Naive B cell (primary cell): ENCODE measurements at places on chromosomes 16 and 17. TPM values are rescaled to one million over a fixed set of nuclear protein-coding genes. Genes with fewer than 3 reads are reported as not detected.

GRCh38 chr17:2637422-2637821 is 44.0 kb downstream of the PAFAH1B1 start:
- no peak for DNase-seq

Gene MT1F
- polyA plus RNA-seq: 4.7 TPM

DNA sequence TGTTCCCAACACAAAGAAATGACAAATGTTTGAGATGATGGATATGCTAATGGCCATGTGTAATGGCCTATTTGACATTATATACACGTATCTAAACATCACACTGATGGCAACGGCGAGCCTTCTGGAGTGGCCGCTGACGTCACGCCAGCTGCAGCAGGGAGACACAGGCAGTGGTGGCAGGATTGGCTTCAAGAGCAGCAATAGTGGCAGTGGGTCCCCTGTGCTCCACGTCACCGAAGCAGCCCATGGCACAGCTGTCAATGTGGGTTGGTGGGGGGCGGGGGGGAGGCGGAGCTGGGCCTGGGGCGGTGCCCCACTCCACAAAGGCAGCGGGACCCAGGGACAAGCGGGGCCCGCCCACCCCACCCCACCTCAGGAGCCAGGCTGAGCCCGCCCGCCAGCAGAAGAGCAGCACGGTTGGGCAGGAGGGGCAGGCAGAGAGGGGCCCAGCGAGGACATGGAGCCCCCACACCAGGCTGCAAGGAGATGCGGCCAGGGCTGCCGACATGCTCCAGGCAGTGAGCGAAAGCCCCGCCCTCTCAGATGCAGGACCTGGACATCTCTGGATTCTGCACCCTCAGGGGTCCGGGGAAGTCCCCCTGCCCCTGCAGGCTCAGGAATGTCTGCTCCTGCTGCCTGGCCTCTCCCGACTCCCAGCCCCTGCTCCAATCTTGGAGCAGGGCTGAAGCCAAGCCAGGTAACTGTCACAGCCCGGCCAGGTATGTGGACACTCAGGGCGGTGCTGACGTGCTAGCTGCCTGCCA is 64.6 kb downstream of the USP32 start:
- no peak for DNase-seq

Gene ARHGDIA
- polyA plus RNA-seq: 116 TPM

- DNase-seq: no peak
Observed at GRCh38 chr17:74873874-74874614, 1.2 kb upstream of the FDXR start.

DNA sequence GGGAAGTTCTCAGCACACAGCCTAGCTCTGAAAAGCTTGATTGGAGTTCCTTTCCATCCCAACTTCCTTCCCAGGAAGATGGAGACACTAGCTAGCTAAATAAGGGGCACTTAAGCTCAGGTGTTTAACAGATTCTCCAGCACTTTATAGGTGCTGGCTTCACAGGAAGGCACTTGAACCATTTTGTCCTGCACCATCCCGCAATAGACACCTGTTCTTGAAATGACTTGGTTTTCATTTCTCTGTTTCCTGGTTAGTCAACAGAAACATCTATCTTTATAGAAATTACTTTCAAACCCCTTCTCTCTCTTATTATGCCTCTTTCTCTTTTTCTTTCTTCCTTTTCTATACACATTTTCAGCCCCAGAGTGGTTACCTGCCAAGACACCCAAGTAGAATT is 409.9 kb upstream of the ZFHX3 start:
- DNase-seq: no peak

GRCh38 chr16:84751947-84752346 is 52.1 kb downstream of the USP10 start:
- no peak for DNase-seq

DNA sequence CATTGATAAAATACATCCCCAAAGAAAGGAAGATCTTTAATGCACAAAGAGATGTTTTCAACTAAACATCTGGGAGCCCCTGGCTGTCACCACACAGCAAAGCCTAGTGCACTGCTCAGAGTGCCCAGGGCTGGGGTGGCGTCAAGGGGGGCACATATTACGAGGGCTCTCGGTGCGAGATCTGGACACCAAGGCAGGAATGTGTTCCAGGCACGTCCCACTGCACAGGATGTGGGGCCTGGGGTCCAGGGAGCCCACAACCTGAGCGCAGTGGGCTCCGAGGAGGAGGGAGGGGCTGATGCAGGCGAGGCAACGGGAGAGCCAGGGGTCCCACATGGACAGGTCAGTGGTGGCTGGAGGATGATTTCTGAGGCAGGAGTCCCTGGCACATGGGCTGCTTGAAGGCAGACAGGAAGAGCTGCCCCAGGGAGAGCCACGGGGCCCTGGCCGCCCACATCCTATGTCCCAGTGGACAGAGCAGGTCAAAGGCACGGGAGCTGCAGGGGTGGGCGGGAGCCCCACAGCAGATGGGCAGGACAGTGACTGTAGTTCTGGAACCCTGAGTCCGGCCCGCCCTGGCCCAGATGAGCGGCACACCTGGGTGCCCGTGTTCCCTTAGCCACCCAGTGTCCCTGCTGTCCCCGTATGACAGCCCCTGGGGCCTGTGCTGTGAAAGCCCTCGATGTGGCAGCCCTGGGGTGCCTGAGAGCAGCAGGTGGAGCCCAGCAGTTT is 56.4 kb downstream of the ZNF778 start:
- DNase-seq: no peak

GRCh38 chr16:67651847-67652246 is 6.9 kb downstream of the CARMIL2 start:
- no peak for DNase-seq

Gene SLC7A5
- polyA plus RNA-seq: 2.0 TPM

Gene SLC5A10
- polyA plus RNA-seq: 0.09 TPM

Gene PRSS36
- 0.66 TPM for polyA plus RNA-seq
